ENCODE measurements at places on chromosomes 5 and 9.

DNA sequence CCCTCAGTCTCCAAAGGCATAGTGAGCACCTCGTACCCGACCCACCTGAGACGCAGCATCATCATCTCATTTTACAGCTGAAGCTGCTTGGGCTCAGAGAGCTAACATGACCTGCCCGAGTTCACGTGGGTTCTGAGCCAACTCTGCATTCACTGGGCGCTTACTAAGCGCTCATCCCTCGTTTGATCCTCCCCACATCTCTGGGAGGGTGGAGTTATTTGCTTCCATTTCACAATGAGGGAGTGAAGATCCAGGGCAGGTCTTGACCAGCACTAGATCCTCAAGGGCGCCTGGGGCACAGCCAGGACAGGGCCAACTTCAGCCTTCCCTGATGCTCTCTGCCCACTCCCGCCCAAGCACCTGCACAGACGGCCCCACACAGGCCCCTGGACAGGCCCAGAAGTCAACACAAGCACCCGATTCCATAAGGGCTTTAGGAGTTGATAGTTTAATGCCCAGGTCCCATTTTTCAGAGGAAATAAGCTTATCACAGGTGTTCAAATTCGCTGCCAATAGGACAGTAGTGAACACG, 80.8 kb downstream of the HRH2 start:
- no peak for DNase-seq

DNA sequence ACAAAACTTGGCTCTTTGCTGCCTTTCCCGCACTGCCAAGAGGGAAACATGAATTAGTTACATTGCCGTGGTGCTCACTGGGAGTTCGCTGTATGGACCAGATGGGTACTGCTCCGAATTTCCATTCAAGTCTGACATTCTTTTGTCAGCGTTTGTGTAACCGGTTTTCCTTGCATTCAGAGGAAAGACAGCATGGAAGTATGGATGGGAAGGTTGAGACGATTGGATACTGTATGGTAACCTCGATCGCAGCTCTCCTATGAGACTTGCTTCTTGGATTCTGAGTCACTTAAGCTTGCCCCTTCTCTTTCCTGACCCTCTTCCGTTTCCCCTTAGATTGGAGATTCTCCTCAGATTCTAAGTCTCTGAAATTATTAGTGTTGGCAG, 625 bp upstream of the UBLCP1 start:
- no peak for DNase-seq

DNA sequence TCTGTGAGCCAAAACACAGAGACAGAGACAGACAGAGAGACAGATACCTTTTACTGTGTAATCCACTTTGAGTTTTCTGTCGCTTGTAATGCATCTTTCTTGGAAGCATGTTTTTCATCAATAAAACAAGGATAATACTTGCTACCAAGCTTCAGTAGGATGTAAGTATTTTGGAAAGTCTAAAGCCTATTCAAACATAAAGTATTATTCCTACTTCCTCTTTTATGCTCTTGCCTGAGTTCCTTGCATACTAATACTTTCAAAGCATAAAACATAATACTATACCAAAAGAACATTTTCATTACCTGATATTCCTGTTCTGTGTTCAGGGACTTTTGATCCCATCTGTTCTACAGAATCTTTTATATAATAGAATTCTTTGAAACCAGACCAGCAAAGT, 64.5 kb upstream of the SLC30A5 start:
- no peak for DNase-seq

GRCh38 chr5:179427032-179427675, 81.9 kb upstream of the ADAMTS2 start:
- DNase-seq: no peak

DNA sequence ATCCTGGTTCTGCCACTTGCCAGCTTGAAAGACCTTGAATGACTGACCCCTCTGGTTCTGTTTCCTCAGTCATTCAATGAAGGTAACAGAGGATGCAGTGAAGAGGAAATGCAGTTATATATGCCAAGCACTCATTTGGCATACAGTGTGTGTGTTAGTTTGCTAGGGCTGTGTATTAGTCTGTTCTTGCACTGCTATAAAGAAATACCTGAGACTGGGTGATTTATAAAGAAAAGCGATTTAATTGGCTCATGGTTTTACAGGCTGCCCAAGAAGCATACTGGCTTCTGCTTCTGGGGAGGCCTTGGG, 8.6 kb upstream of the WHRN start:
- no peak for DNase-seq

GRCh38 chr9:5690278-5690677, 61.4 kb downstream of the RIC1 start:
- no peak for DNase-seq

- no peak for DNase-seq
Measured at GRCh38 chr9:136925414-136926153, 19.0 kb downstream of the FBXW5 start.

DNA sequence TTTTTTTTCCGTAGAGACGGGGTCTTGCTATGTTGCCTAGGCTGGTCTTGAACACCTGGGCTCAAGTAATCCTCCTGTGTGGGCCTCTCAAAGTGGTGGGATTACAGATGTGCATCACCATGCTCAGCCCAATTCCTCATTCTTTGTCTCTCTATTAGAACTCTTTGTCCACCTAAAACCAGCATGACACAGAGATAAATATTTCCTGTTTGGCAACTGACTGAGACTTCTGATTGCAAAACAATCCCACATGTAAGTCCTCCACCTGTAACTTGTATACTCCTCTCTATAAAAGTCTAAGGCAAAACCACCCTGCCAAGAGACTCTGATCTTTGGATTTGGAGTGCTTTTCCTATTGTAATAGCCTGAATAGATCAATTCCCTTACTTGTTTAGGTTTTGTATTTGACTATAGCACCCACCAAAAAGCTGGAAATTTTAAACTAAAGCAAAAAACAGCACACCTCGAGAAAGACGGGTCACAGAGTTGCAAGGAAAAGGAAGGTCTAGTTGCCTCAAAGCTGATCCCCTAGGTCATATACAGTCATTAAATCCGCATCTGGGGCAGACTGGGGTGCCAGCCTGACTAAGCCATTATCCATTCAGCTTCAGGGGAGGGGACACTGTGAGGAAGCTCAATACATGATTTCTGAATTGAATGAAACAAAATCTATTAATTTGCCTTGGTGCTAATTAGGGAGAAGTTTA, 13.5 kb upstream of the KIF27 start:
- no peak for DNase-seq

DNA sequence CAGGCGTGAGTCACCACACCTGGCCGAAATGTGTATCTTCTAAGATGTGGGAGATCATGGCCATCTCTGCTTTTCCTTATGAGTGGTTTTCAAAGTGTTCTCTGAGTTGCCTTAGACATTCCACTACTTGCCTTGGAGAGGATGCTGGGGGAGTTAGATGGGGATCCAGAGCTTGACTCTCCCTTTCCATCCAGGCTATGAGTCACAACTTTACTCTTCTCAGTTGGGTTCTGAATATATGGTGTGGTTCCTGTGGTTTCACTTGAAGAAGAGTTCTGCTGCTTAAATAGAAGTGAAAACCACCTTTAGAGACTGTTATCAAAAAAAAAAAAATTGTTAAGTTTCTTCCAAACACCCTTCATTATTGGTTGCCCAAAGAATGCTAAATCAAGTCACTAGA, 217.6 kb downstream of the ZNF608 start:
- DNase-seq: no peak

GRCh38 chr5:40165789-40166728, 513.7 kb upstream of the PTGER4 start:
- no peak for DNase-seq

GRCh38 chr5:172956936-172957335, 2.3 kb upstream of the RPL26L1 start:
- no peak for DNase-seq

DNA sequence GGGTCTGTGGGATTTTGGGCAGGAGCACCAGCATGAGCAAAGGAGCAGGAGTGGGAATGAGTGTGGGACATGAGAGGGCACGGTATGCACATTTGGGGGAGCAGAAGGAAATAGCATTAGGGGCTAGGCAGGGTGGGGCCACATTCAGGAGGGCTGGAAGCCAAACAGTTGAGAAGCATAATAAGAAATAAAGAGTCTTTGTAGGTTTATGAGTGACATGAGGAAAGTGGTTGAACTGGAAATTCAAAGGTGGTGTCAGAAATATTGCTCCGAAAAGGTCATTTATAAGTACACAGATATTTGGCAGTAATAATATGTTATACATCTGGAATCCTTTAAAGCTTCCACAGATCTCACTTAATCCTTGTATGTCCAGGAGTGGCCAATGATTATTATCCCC, 26.4 kb downstream of the ARHGEF28 start:
- no peak for DNase-seq

DNA sequence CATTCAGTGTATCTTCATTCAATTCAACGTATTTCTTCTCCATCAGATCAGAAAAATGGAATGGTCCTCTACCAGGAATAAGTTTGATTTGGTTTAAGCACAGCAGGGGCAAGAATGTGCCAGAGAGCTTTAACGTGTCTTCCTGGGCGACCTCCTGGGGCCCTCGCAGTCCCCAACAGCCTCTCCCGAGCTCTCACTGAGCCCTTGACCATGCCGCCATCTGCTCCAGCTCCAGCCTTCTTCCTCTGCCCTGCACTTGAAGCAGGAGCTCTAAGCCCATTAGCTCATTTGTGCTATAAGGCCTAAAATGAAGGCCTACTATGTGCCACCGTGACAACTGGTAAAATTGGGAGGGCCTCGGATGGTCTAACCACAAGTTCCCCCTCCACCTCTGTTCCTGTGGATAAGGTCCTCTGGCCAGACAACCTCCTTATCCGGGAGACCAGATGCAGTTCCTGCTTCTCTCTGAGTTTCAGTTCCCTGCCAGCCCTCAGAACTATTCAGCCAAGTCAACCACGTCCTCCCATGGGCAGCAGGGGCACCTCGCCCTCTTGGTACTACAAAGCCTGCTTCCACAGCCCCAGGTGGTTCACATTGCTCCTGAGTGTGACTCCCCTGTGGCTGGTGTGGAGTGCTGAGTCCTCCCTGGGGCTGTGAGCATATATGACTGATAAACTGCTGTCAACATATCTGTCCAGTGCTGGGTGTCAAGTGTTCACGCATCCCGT, 35.8 kb downstream of the C5orf15 start:
- no peak for DNase-seq

- DNase-seq: no peak
Measured at GRCh38 chr9:38440516-38440915, 16.3 kb upstream of the IGFBPL1 start.

GRCh38 chr9:87619346-87619745, 106.6 kb upstream of the CTSL start:
- DNase-seq: no peak

DNA sequence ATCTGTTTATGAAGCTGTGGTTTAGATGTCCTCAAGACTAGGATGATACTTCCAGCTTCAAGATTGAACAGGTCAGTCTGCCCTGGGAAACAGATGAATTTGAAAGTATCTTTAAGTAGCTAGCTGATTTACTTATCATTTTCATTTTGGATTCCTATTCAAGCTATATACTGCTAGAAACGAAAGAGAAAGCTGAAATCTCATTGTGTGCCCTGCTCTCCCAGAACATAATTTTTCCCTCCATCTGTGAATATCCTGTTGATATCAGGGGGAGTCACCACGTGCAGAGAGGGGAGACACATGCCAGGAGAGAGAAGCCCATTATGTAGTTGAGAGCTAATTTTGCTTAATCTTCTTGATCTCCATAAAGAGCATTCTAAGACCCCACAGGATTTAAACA, 439.1 kb downstream of the NR2F1-AS1 start:
- no peak for DNase-seq

GRCh38 chr5:73943397-73943796, 317.4 kb downstream of the ARHGEF28 start:
- DNase-seq: no peak

DNA sequence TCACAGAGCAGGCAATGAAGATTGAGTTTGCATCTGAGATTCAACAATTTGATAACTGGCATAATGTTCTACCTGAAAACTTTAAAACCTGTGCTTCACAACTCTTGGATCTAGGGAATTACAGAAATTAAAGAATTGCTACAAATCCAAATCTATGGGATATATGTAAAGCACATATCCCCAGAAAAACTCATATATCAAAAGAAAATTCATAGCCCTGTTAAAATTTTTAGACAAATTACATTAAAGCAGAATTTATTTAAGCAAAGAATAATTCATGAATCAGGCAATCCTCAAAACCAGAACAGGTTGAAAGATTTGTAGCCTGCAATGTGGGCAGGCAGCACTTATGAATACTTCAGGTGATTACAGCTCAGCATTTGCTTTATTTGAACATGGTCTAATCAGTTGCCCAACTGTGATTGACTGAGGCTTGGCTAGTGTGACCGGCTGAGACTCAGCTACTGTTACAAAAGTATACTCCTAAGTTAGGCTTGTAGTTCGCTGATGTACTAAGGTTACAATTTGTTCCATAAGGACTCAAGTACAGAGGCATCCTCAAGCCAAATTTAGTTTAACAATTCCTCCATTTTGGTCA, 10.3 kb upstream of the UBTD2 start:
- no peak for DNase-seq

- no peak for DNase-seq
Measured at GRCh38 chr9:69805962-69806515, 14.6 kb upstream of the CFAP95 start.

DNA sequence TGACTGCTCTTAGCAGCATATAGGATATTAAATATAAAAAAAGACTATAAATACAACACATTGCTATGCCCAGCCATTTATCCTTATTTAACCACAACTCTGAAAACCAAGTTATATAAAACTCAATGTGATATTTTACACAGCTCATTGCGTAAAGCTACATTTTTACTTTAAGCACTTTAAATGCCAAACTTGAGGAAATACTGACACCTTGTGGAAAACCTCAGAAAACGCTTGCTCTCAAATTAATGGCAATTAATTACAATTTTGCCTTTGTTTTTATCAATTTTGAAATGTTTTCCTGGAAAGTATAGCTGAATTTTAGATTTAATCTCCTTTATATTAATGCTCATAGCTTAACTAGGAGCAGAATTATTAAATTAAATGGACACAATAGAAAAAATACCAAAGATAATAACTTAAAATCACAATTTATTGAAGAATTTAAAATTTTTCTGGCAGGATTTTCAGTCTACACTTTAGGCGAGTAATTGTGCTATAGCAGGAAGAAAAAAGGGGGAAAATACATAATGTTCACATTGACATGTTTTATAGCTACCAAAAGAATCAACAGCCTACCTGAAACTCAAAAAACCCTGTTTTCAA, 25.2 kb upstream of the PLAC8L1 start:
- DNase-seq: no peak

GRCh38 chr9:124248960-124249359, 8.8 kb upstream of the NEK6 start:
- no peak for DNase-seq
